ENCODE measurements at places on chromosomes 7 and 10. TPM values are rescaled to one million over a fixed set of nuclear protein-coding genes. Genes with fewer than 3 reads are reported as not detected.

The RAB18 gene
- total RNA-seq: 77.0 TPM

The METTL2B gene
- total RNA-seq: 31.3 TPM

DNA sequence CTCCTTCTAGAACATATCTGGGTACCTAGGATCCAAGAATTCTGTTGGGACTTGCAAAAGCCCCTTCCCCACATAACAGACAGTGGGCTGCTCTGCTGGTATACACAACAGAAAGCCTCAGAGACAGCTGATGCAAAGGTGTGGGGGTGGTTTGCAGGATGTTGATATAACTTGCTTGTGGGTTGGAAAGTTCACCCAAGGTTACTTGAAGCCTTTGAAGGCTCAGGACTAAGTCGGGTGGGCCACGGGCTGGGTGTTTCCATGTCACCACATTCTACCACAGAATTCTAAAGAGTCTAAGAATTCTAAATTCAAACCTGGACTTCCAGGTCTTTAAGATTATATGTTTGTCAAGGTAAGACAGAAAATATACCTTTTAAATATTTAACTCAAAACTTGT, 7.4 kb upstream of the NRCAM start:
- no peak for DNase-seq

DNA sequence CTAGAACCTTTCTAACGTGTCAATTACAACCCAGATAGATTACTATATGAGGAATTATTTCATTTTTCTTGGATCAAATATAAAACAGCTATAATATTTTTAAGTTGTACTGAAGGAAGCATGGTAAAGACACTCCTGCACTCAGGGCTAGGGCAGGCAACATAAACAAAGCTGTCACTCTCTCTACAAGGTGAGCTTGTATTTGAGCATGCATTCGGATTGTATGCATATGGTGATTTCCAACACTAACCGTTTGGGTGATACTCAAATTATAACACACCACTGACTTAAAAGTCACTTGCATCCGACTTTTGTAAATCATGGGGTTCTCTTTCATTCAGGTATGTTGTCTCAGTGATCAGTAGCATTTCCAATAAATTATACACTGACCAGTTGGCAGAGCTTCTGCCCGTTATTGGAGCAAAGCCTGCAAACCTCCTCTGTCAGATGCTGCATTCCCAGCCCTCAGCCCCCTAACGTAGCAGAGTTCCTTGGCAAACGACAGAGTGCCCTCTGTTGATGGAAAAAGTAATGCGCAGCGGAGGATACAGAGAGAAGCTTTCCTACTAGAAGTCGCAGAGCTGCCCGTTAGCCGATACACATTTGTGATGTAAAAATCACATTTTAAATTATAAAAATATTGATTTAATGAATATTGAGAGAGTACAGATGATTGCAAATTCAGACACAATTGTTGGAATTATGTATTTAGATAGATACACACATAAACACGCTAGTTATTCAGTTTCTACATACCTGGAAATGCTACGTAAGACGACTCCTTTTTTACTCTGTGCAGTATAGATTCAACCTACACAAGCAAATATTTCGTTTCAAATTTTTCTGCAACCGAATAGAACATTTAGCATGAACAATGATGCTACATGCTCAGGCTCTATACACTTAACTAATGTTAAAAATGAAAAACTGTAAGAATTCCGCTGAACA, 173.9 kb upstream of the SP4 start:
- DNase-seq: peak; percentile 90

The TFR2 gene
- total RNA-seq: 1.3 TPM

DNA sequence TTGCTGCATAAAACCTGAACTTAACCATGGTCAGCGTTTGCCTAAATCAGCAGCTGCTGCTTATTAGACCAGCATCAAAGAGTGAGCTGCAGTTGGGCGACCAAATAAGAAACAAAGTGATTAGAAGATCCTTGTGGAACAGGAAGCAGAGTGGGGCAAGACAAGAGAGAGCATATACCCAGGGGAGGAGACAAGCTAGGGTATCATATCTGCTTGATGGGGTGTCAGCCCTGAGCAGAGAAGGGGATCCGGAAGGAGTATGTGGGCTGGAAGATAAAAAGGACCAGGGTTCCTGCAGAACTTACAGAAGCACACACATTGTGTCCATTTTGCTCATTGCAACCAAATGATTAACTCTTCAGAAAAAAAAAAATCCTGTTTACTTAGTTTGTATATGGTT, 213.6 kb downstream of the CELF2 start:
- DNase-seq: no peak

The SPDYE5 gene
- total RNA-seq: not detected

- DNase-seq: peak; percentile 98
Observed at GRCh38 chr10:13633689-13634088, 46.9 kb downstream of the PRPF18 start.

GRCh38 chr10:100612601-100613595, 77.2 kb downstream of the HIF1AN start:
- no peak for DNase-seq

DNA sequence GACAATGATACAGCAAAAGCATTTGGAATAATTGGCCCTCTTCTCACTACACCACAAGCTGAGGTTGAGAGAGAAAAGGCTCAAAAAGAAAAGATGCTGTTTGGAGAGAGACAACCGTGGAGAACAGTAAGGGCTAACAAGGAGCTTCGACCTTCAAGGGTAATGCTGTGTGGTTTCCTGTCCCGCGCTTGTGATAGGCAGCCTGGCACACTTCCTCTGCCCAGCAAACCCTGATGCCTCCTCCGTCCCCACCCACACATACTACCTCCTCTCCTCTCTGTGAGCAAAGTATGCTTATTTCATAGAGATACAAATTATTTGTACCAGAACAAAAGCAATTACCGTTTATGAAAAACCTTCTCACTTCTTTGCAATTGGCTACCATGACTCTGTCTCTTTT, 755.4 kb downstream of the KCNMA1 start:
- DNase-seq: no peak

The PON1 gene
- total RNA-seq: not detected

The GPR26 gene
- total RNA-seq: 0.10 TPM

The ZSCAN21 gene
- 18.9 TPM for total RNA-seq

The ZNF511 gene
- total RNA-seq: 27.6 TPM

The SPAM1 gene
- total RNA-seq: not detected

DNA sequence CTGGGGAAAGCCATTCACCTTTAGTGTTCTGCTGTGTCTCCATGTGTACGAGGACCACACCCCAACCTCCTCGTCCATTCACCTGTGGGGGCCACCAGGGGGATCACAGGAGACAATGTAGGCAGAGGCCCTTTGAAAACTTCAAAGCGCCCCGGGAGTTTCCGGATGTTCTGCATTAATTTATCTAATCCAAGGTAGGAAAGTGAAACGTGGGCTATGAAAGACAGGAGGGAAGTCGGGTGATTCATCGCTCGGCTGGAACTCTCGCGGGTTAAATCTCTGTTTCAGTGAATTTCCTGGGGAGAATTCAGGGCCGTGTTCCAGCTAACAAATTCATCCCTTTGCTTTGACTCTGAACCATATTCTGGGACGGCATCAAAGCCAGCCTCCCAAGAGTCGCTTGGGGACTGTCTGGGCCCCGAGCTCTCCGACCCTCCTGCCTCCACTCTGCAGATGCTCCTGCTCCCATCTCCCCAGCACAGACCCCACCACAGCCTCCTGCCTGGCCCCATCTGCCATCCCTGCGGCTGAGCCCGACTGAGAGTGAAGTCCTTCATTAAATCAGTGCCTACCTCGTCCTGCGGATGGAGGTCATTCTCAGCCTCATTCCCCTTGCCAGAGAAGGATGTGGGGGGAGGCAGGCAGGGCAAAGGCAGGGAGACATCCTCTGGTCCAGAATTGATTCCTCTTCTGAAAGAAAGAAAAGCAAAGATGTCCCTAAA, 114.1 kb upstream of the CARD11 start:
- DNase-seq: peak; percentile 45

DNA sequence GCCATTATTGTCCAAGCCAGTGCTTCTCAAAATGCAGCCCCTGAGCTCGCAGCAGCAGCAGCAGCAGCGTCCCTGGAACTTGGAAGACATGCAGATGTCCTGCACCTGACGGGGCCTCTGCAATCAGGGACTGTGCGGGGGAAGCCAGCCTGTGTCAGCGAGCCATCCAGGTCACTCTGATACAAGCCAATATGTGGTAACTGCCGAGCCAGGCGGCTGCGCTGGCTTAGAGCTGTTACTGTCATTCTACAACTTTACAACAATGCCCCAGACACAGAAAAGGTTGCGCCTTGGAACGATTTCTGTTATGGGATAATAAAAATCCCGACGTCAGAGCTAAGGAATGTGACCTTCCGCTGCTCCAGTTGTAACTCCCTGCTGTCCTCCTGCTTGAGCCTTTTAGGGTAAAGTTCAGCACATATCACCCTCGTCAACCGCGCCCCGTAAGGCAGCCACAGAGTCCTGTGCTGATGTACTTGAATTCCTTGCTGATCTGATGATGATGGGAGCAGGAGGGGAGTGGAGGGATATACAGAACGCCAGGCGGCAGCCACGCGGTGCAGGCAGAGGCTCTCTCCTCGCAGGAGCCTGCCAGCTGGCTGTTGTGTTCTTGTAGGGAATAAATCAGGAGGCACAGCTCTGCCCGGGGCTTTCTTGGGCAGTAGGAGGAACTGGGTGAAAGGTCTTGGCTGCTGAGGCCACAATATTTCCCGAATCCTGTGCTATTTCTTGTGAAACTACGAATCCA, 20.0 kb upstream of the CRYGN start:
- peak; percentile 88 for DNase-seq

The FAM237B gene
- not detected for total RNA-seq

The IRF5 gene
- total RNA-seq: 1.2 TPM

- no peak for DNase-seq
Observed at GRCh38 chr7:43560742-43561330, 22.1 kb upstream of the STK17A start.

The LBX1 gene
- 5.6 TPM for total RNA-seq

- no peak for DNase-seq
Observed at GRCh38 chr7:46945328-46945727, 636.6 kb downstream of the TNS3 start.

DNA sequence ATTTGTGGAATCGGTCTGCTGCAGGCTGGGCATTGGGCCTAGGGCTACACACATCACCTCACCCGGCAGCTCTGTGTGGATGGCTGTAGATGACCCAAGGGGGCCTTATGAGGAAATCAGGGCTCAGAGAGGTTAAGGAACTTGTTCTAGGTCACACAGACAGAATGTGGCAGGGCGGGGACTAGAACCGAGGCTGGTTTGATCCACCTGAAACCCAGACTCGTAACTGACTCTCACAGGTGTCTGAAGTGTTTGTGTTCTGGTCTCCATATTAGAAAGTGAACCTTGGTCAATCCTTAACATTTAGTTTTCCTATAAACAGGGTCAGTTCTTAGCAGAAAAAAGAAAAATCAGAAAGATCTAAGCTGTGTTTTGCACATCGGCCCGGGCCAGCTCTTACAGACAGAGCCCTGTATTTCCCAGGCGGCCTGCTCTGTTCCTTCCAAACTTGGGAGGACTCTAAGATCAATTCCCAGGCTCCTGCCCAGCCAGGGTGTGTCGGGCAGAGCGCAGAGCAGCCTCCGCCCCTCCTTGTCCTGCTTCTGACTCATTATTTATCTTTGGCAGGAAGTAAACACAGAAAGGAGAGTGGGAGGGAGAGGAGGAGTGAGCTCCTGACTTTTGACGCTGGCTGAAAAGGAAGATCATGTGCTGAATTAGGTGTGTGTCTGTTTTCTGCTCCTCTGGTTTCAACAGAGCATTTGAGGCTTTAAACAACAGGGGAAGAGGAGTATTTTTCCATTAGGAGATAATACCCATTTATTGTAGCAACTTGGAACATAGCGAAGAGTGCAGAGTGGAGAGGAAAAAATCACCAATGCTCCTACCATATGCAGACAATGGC, 74.1 kb downstream of the TACC2 start:
- peak; percentile 90 for DNase-seq

The UCN3 gene
- total RNA-seq: not detected

DNA sequence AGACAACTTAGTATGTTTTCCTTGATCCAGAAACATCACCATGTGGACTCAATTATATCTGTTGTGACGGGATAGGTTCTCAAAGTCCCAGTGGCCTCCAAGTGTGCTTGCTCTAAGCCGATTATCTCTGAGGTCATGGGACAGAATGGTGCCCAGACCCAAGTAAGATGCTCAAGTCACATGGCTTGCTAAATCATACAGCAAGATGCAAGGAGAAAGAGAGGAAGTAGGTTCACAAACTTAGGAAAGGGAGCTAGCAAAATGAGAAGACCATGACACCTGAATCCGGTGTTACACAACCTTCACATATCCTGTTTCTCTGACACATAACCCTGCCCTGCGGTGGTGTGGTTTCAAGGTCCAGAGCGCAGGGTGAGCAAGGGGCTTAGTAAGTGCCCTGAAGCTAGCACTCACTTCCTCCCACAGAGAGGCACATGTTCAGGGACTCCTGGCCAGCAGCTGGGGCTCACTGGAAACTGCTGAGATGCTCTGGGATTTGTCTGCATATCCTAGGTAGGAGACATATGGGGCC, 590.9 kb upstream of the ANKRD30A start:
- DNase-seq: peak; percentile 21

GRCh38 chr10:17088118-17088806, 41.3 kb downstream of the CUBN start:
- no peak for DNase-seq

DNA sequence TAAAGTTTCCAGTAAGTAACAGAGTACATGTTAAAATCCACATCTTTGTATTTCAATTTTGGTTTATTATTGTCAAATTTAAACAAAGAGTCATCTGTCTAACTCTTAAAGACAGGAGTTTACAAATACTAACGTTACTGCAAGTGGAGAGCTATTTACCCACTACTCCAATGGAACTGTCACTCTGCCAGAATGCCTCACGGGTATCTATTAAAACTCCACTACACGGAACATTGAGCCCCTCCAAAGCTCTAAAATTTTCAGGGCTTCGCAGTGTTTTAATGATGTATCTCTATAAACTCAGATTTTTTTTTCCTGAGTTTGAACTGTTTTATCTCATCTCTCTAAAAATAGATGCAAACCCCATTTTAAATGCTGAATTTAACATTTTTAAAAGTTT, 388.7 kb upstream of the SEMA3A start:
- DNase-seq: no peak

DNA sequence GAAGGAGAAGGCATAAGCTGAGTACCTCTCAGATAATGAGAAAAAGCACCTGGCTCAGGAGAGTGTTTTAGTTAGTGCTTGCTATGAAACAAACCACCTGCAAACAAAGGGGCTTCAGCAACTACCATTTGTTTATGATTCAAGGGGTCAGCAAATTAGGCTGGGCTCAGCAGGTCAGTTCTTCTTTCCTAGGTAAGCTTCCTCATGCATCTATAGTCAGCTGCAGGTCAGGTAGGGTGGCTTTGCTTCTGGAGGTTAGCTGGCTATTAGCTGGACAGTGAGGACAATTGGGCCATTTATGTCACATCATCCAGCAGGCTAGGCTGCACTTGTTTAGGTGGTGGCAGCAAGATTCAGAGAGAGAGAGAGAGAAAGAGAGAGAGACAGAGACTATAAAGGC, 185.5 kb downstream of the EMX2 start:
- no peak for DNase-seq

The PPP1R3A gene
- 194 TPM for total RNA-seq

The ZNF12 gene
- 34.1 TPM for total RNA-seq

GRCh38 chr10:20133669-20134189, 317.5 kb downstream of the PLXDC2 start:
- DNase-seq: no peak

The NPFFR1 gene
- not detected for total RNA-seq
